ENCODE measurements at places on chromosomes 13 and 19. TPM values are rescaled to one million over a fixed set of nuclear protein-coding genes. Genes with fewer than 3 reads are reported as not detected.
A peak's percentile ranks its signal among the peaks of the same experiment; 100 is the strongest.

DNA sequence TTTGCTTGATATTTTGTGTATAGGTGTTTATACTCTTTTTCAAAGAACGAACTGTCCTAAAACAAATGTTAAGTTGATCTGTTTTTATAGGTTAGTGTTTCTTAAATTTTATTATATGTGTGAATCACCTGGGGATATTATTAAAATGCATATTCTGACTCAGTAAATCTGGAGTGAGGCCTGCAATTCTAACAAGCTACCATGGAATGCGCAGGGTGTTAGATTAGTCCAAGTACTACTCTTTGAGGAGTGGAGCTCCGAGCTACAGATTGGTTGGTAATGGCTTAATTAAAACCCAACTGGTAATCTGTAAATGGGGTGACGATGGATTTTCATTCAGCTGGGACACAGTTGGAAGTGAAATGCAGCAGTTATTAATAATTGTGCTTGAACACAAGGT is 214.1 kb upstream of the UFM1 start:
- H3K36me3 ChIP-seq, result no peaks in the 10 kb centered on the region
- H3K27ac ChIP-seq, result no peak overlapping the region
- H3K27me3 ChIP-seq, result no peaks in the 10 kb centered on the region
- H3K4me1 ChIP-seq, result no peaks in the 10 kb centered on the region

- H3K27me3 ChIP-seq, result no peaks in the 10 kb centered on the region
- DNase-seq, result no peak
- no peak overlapping the region for H3K4me3 ChIP-seq
- peaks cover 80% of the 10 kb centered on the region for H3K4me1 ChIP-seq
- H3K36me3 ChIP-seq, result no peaks in the 10 kb centered on the region
Observed at GRCh38 chr13:98488736-98489135, 88.2 kb downstream of the STK24 start.

GAMT gene
- polyA plus RNA-seq, result 102 TPM

DNA sequence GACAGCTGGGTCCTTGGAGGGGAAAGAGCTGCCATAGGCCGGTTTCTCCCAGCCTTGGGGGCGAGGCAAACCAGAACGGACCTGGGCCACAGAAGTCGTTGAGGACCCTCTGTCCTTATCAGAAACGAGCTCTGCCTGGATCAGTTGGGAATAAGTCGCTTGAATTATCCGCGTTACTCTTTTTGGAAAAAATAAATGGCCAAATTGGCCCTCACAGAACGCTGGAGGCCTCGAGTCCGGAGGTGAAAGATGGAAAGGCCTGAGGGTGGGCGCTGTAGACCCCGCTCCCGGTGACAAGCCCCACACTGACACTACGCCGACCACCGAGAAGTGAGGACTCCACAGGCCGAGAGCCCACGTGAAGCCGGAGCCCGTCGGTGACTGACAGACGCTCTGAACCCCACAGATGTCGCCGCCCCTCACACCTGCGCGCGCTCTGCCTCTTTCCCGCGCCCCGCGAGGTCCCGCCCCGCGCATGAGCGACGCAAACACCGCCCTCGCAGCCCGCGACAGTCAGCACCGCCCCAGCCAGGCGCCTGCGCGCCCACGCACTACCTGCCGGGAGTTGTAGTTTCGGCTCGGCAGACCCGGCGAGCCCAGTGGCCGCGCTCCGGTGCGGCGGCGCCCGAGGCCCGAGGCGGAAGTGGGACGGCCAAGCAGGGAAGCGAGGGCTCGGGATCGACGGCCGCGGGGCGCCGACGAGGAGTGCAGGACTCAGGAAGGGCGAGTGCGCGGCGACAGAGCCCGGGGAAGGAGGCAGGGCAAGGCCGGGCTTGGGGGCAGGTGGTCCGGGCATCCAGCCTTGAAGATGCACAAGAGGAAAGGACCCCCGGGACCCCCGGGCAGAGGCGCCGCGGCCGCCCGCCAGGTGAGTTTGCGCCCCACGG is at the start of the genes BRME1 and CC2D1A:
TSS of gene BRME1 (minus strand) at position 484 of the 887 bp plus-strand sequence. CDS start 1,225 bp downstream, outside the sequence.
TSS of gene CC2D1A (plus strand) at position 568 of the 887 bp plus-strand sequence. CDS start at position 809, 241 bp downstream.
- peaks cover 34% of the 10 kb centered on the region for H3K4me1 ChIP-seq
- peak; percentile 96 for DNase-seq
- H3K27me3 ChIP-seq, result no peaks in the 10 kb centered on the region
- peak within 1 kb of the TSS; percentile 84 for H3K27ac ChIP-seq
- H3K36me3 ChIP-seq, result peaks cover 16% of the 10 kb centered on the region

CLEC4M gene
- polyA plus RNA-seq, result not detected

- peaks cover 6% of the 10 kb centered on the region for H3K36me3 ChIP-seq
- DNase-seq, result no peak
- H3K27me3 ChIP-seq, result no peaks in the 10 kb centered on the region
- H3K27ac ChIP-seq, result no peak overlapping the region
- no peak overlapping the region for H3K4me3 ChIP-seq
- H3K4me1 ChIP-seq, result no peaks in the 10 kb centered on the region
Observed at GRCh38 chr19:42348211-42348610, 22.8 kb downstream of the MEGF8 start.

- H3K36me3 ChIP-seq, result peaks cover 64% of the 10 kb centered on the region
- H3K27me3 ChIP-seq, result no peaks in the 10 kb centered on the region
- H3K4me3 ChIP-seq, result no peak overlapping the region
- no peak for DNase-seq
- H3K27ac ChIP-seq, result no peak overlapping the region
Observed at GRCh38 chr19:32708457-32708856, 11.1 kb upstream of the TDRD12 start.

Data from stomach (tissue), 19 donors.